NCI-H187 (cell line): ENCODE measurements at places on chromosomes 3 and 15.

DNA sequence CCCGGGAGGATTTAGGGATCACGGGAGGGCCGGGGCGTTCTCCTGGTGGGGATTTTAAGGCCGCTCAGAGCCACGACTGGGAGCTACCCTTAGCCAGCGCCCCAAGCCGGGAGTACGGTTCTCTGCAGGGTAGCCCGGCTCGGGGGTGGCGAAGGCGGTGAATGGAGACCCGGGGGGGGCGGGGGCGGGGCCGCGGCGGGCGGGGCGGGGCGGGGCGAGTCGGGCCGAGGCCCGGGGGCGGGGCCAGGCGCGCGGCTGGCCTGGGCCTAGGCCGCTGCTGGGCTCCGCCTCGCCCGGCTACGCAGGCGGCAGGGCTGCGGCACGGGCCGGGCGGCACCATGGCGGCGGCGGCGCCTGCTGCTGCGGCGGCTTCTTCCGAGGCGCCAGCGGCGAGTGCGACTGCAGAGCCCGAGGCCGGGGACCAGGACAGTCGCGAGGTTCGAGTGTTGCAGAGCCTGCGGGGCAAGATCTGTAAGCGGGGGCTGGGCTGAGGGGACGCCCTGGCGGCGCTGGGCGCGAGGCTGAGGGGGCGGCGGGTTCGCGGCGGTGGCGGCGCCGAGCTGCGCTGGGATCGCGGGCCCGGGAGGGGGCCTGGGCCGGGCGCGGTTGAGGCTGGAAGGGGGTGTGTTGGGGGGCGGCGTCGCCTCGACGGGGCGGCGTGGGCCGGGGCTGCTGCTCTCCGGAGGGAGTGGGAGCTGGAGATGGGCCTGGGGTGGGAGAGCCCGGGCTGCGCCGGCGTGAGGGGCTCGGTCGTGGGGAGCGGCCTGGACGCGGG lies at the start of gene RASA2:
Gene RASA2 (plus strand): TSS at position 282 of the 775 bp plus-strand sequence. CDS start 57 bp downstream, at position 339.
- DNase-seq = peak; percentile 59

GRCh38 chr3:12852201-12852600 lies 10.8 kb upstream of the RPL32 start:
- DNase-seq = no peak

GRCh38 chr15:89423981-89424380 lies 72.4 kb downstream of the RHCG start:
- DNase-seq = no peak

- DNase-seq = no peak
Measured at GRCh38 chr3:31606453-31606852, 73.7 kb downstream of the STT3B start.

DNA sequence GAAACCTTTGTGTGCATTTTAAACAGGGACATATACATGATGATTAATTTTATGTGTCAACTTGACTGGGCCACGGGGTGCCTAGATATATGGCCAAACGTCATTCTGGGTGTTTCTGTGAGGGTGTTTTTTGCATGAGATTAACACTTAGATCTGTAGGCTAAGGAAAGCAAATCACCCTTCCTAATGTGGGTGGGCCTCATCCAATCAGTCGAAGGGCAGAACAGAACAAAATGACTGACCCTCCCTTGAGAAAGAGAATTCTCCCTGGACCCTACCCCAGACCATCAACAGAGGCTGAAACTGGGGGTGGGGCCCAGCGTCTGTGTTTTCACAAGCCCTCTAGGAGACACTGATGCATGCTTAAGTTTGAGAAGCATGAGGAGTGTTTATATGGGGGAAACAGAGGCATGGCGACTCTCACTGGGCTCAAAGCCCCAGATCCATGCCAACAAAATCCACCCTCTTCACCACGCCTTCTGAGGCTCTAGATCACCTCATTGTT lies 56.2 kb downstream of the ITGA11 start:
- DNase-seq = no peak

GRCh38 chr3:74897006-74897405 lies 282.5 kb upstream of the CNTN3 start:
- DNase-seq = no peak

GRCh38 chr3:157166561-157166960 lies 6.6 kb upstream of the CCNL1 start:
- no peak for DNase-seq

- DNase-seq = no peak
Measured at GRCh38 chr3:32848215-32848614, 30.4 kb downstream of the TRIM71 start.

GRCh38 chr15:58286523-58286922 lies 145.3 kb upstream of the LIPC start:
- DNase-seq = no peak

DNA sequence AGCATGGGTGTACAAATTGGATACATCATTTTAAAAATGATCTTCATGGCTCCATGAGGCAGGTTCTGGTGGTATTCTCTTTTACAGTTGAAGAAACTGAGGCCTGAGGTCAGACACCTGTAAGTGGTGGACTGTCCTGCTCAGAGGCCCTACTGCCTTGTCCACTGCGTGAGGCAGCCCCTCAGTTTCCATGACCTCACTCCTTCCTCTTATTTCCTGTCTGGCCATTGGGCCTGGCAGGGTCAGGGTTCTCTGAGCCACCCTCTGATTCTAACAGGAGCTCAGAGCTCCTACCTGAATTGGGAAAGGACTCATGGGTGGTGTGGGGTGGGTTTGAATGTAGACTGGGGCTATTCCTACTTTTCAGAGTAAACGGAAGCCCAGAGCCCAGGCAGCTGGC lies 17.5 kb downstream of the PLEKHO2 start:
- no peak for DNase-seq

DNA sequence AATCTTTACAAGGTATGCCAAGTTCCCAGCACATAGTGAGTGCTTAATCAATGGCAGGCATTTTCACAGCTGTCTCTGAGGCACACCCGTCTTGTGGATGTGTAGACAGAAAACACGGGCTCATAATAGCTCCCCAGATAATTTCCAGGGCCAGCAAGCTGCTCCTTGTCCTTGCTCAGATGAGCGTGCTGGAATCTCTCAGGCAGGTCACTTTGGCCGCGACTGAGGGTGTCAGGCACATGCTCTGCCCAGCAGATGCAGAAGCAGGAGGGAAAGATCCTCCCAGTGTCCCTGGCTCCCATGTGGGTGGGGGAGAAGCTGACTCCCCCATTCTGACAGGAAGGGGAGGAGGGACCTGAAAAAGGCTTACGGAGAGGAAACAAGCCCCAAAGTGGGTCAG lies 35.6 kb upstream of the SLC6A1 start:
- DNase-seq = no peak

GRCh38 chr3:30437171-30437601 lies 169.2 kb upstream of the TGFBR2 start:
- no peak for DNase-seq

DNA sequence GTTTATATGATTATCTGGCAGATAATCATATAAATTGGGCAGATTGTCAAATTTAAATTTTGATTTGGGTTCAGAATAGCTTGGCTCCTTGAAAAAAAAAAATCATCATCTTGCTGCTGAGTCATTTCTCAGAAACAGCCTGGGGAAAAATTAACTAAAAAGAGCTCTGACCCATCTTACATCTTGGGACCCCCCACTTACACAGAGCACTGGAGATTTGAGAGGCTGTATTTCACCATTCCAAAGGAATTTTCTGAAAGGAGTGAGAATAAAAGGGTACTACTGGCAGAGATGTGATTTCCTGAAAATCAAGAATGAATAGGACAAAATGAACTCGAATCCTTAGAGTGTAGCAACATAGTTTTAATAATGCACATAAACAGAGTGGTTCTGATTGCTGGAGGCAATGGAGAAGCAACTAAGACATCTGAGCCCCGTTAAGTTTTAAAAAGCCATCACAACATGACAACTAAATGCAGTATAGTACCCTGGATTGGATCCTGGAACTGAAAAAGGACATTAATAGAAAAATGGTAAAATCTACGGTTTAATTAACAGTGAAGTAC lies 97.5 kb downstream of the RFTN1 start:
- no peak for DNase-seq

DNA sequence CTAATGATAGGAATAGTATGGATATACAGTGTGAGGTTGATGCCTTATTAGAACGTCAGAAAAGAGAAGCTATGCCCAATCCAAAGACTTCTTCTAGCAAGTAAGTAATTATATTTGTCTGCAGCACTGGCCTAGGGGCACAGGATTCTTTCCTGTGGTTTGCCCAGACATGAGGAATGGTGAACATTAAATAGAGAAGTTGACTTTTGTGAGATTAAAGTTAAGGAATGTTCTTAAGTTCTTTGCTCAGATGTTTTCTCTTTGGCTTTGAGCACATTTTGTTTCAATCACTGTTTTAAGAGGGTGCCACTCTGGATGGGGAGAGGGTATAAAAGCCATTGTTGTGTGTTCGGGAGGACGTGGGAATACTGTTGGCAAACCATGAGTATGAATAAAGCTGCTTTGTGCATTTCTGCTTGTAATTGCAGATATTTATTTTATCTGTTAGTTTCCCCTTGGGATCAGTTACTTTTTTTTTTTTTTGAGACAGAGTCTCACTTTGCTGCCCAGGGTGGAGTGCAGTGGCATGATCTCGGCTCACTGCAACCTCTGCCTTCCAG lies 8.3 kb downstream of the KIF23 start:
- DNase-seq = no peak

DNA sequence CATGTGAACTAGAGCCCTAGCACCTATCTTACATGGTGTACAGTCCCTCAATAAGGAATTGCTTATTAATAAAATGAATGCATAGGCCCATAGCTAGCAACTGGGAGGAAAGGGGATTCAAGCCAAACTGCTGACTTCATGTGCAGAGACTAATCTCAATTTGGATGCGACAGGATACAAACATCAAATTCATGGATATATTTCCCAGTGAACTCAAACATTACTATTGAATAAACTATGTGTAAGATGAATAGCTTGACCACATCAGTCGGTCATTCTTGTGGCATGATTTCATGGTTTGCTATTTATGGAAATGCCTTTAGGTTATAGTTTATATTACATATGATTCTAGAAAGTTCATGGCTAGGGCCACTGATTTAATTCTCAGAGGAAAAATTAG lies 268.6 kb upstream of the SLITRK3 start:
- DNase-seq = no peak

DNA sequence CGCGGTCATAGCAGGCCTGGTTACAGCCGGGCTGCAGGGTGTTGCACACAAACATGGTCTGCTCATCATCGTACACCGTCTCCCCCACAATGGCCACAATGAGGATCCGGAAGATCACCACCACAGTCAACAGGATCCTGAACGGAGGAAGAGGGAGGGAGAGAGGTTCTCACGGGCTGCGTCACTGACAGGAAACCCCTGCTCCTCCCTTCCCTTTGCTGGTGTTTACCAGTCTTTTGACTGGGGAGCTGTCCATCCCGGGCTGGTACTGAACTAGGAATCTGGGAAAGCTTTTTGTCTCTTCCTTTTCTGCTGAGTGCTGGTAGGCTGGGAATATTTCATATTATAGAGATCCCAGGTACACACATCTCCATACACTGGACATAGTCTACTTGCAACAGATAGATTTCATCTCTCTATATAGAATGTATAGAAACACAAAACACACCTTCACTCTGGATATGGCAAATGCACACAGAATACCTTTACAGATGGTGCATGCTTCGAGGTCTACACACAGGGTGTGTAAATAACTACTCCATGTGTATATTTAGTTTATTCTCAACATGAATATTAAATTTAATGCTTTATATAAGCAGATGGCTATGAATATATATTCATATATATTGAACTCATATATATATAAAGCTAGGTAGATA lies 1.4 kb downstream of the GJD2 start:
- no peak for DNase-seq

DNA sequence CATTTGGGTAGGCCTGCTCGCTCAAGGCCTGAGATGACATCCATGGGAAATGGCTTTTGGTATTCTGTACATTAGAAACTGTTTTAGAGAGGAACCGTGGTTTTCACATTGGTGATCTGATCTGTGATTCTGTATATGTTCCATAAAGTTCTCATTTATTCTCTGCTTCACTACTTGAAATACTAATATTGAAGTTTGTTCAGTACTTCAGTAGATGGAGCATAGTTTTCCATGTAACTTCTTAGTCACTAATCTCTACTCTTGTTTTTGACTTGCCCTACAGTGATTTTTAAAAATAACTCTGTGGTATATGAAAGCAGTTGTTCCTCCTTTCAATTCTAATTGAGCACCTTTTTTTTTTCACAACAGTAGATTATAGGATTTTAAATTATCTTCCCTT lies 66.5 kb downstream of the MBNL1 start:
- no peak for DNase-seq

GRCh38 chr3:181050738-181051137 lies 61.2 kb upstream of the DNAJC19 start:
- no peak for DNase-seq

DNA sequence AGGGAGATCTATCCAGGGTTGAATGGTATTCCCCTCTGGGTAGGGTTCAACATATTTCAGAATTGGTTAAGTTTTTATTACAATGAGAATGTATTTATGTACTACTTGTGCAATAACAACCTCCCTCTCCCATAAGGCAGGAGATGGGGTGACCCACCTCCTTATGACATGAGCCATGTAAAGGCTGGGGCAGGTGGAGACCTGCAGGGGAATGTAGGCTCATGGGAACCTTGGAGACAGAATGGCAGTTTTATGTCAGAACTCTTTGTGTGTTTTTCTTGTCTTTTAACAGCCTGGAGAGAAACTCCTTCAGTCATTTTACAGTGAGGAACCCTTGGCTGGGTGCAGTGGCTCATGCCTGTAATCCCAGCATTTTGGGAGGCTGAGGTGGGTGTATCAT lies 24.6 kb upstream of the INSYN1 start:
- no peak for DNase-seq

DNA sequence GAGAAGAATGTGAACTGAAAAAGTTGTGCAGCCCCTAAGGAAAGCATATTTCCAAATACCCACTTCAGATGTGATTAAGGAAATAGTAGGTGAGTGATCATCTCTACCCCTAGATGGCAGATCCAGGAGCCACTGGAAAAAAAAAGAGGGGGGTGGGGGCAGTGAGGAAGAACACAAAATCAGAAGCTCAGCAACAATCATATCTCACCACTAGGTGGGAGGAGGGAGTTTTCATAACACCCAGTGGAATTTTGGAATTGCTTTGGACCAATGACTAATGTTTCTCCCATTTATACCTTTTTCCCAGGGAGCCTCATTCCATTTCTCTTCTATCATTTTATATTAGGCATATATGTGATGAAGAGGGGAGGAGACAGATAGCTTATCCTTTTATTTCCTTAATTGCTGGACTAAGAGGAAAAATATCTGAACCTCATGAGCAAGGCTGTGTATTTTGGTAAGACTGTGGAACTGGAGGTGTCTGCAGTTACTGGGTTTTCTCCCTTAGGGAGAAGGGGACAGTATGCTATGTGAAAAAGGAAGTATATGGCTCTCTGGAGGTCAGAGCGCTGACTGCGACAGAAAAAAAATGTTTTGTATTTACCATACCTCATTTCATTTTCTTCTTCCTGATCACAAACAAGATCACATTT lies 363.4 kb downstream of the GAP43 start:
- DNase-seq = no peak

DNA sequence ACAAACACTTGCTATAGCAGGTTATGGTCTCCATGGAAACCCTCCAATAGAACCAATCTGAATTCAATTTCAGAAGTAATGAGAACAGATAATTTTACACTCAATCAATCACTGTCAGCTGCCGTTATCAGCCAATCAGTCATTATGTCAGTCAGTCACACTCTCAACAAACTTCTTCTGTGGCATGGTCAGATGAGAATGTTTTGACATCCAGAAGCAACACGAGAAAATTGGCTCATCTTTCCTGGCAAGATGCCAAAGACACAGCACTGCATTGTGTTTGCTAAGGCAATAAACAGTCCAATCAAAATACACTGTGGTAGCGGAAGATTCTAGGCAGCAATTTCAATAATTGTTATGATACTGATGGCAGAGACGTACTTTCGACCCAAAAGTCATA lies 190.7 kb downstream of the RORA start:
- DNase-seq = no peak
